Epithelial cell of esophagus (primary cell): ENCODE measurements at places on chromosomes 6 and 20.
A peak's percentile ranks its signal among the peaks of the same experiment; 100 is the strongest.

GRCh38 chr6:32764048-32764447, 716 bp upstream of the HLA-DQB2 start:
- no peak for DNase-seq

- DNase-seq = no peak
Observed at GRCh38 chr6:16434885-16435284, 196.5 kb downstream of the GMPR start.

DNA sequence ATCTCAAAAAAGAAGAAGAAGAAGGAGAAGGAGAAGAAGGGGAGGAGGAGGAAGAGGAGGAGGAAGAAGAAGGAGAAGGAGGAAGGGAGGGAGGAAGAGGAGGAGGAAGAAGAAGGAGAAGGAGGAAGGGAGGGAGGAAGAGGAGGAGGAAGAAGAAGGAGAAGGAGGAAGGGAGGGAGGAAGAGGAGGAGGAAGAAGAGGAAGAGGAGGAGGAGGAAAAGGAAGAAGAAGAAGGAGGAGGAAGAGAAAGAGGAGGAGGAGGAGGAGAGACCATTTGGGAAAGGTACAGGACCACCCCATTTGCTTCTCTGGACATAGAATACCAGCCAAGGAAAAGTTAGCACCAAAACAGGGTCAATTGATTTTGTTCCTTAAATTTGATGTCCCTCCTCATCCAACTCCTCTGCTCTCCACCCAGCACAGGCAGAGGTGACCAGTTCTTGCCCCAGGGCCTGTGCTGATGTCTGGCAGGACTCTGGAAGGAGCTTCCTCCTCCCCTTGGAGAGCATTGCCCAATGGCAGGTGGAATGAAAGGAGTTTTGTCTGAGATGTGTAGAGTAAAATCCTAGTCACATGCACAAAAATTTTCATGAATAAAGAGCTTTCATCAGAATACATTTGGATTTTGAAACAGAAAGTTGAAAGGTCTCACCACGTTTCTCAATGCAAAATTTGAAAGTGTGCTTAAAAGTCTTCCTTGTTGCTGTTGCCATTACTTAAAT, 182.9 kb downstream of the LY86 start:
- DNase-seq = peak; percentile 54

- DNase-seq = peak; percentile 56
Observed at GRCh38 chr6:127069659-127070279, 48.7 kb upstream of the RSPO3 start.

DNA sequence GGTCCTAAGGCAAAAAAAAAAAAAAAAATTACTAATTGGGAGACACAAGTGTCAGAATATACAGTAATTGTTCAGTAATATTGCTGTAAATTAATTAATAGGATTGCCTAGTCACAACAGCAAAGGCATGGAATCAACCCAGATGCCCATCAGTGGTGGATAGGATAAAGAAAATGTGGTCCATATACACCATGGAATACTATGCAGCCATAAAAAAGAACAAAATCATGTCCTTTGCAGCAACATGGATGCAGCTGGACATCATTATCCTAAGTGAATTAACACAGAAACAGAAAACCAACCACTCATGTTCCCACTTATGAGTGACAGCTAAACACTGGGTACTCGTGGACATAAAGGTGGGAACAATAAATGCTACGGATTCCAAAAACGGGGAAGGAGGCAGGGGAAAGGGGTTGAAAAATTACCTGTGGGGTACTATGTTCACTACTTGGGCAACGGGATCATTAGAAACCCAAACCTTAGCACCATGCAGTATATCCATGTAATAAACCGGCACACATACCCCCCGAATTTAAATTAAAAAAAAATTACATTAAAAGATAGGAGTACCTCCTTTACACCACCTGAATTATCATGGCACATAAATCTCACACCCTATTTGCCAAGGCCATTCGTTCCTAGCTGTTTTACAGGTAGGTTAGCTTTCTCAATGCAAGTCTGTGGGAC, 689 bp upstream of the PFDN4 start:
- no peak for DNase-seq
